ENCODE measurements at places on chromosomes 1 and 21. TPM values are rescaled to one million over a fixed set of nuclear protein-coding genes. Genes with fewer than 3 reads are reported as not detected.

GRCh38 chr1:169793730-169794129, 977 bp downstream of the METTL18 start:
- no peak for DNase-seq

DNA sequence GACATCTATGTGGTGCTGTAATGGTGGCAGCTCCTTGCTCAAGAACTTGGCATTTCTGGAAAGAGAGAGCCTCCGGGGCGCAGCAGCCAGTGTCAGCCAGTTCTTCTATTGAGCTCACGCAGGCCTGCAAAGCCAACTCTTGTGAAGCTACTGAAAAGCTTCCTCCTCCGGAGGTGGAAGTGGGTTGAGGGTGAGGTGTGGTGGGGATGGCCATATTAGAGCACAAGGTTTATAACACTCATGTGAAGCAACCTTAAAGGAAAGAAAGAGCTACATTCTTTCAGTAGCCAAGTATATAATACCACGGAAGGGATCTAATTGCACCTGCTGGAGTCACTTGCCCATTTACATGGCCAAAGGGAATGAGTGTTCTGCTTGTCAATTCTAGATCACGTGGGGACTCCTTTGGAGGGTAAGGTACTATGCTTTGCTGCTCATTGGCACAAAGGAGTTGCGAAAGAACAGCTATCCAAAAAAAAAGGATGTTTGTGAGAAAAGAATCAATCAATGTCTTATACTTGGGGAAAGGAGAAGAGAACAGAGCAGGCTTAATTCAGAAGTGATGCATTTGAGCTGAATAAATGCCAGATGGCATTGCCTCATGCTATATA, 18.3 kb upstream of the MAP10 start:
- DNase-seq = no peak

- no peak for DNase-seq
Observed at GRCh38 chr1:29687166-29687565, 450.8 kb downstream of the PTPRU start.

DNA sequence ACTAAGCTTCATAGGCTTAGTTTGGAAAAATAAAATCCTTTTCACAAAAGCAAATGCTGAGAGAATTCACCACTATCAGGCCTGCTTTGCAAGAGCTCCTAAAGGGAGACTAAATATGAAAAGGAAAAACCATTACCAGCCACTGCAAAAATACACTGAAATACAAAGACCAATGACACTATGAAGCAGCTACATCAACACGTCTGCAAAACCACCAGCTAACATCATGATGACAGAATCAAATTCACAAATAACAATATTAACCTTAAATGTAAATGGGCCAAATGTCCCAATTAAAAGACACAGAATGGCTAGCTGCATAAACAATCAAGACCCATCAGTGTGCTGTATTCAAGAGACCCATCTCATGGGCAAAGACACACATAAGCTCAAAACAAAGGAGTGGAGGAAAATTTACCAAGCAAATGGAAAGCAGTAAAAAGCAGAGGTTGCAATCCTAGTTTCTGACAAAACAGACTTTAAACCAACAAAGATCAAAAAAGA, 28.8 kb downstream of the AKT3 start:
- no peak for DNase-seq

DNA sequence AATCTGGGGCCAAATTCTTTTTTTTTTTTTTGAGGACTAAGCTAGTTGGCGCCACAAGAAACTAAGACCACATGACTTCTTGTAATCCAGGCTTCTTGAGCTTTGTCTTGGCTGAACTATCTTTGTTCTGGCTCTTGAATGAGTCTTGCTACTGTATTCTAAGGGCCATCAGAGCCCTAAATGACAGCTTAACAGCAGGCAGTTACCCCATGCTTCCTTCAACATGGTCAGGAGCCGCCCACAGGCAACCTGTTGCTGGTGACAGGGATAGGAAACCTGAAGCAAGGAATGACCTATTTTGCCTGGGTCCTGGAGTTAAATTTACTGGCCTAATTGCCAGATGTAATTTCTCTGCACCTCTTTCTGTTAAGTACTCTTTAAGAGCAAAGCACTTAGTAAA, 188.2 kb upstream of the PLXNA2 start:
- no peak for DNase-seq

DNA sequence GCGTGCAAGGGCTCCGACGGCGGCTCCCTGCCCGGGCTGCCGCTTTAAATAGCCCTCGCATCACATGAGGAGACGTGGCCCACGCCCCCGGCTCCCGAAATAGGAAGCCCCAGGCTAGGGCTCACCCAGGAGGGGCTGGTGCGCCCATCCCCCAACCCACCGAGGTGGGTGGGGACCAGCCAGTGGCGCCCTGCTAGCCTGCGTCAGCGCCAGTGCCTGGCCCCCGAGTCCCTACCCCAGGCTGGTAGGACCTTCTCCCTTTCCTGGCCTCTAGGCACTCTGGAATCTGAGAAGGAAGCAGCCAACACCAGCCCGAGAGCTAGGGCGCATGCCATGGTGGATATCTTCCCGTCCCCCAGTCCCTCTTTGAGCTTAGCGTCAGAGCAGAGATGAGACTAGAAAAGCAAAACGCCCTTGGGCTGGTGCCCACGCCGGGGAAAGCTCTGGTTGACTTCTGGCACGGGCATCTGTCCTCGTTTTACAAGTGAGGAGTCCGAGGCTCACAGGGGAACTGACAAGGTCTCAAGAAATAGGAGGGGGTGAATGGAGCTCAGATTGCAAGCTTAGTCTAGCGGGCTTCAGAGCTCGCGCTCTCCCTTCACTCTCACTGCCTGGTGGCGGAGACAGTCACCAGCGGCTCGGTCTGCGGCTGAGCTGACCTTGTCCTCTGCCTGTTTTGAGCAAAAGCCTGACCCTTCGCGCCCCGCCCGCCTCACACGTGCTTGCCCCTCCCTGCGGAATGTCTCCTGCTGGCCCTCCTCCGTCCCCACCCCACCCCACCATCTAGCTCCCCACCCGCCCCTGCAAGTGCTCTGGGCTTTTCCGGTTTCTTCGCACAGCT, at the start of gene FABP3:
Gene FABP3 (minus strand): TSS at position 21 of the 841 bp plus-strand sequence. CDS start 62 bp downstream, outside the sequence.
- DNase-seq = peak; percentile 92

GRCh38 chr1:245591346-245592188, 436.8 kb downstream of the KIF26B start:
- no peak for DNase-seq

GRCh38 chr21:17467829-17468228, 45.0 kb upstream of the CXADR start:
- no peak for DNase-seq

GRCh38 chr21:45607909-45608295, 35.6 kb upstream of the PCBP3 start:
- DNase-seq = peak; percentile 5

GRCh38 chr1:163701783-163702374, 380.1 kb downstream of the NUF2 start:
- no peak for DNase-seq

- DNase-seq = no peak
Observed at GRCh38 chr1:166876540-166876838, 425 bp upstream of the TADA1 start.

- DNase-seq = peak; percentile 69
Observed at GRCh38 chr1:48776393-48777218, at the start of gene BEND5. Gene BEND5 (minus strand): TSS chr1:48776891. CDS start chr1:48776831, 60 bp downstream.

GRCh38 chr1:186154651-186155050, 220.4 kb downstream of the TPR start:
- DNase-seq = no peak

GRCh38 chr1:95339377-95339776, 105.4 kb downstream of the RWDD3 start:
- DNase-seq = no peak

- peak; percentile 84 for DNase-seq
Observed at GRCh38 chr1:27602462-27603308, 1.3 kb downstream of the AHDC1 start.

DNA sequence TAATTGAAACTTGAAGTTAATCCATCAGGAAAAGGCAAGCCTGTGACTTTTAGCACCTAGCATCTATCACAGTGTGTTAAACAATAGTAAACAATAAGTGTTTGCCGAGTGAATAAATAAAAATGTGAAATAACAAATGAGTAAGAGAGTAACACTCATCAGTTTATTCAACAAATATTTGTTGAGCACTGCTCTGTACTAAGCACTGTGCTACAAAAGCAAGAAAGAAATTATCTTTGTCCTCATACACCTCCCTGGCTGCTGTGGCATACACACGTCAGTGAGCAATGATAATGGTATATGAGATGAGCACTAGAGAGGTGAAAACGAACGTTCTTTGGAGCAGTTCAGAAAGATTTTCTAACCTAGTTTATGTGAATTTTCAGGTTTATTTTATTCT, 295.0 kb upstream of the LRRC7 start:
- no peak for DNase-seq

DNA sequence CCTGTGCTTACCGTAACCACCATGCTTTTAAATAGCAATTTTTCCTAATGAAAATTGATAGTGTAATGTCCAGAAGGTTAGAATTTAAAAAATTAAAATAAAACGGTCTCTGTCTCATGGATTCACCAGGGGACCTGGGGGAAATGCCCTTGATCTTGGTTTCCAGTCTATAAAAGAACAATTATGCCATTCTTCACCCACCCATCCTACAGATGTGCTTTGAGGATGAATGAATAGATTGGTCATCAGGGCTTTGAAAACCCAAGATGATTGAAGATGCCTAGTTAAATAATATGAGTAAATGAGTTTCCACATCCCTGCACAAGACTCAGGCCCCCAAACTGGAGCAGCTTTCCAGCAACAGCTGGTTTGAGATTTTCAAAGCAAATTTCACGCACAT, 38.7 kb downstream of the CNN3 start:
- no peak for DNase-seq

DNA sequence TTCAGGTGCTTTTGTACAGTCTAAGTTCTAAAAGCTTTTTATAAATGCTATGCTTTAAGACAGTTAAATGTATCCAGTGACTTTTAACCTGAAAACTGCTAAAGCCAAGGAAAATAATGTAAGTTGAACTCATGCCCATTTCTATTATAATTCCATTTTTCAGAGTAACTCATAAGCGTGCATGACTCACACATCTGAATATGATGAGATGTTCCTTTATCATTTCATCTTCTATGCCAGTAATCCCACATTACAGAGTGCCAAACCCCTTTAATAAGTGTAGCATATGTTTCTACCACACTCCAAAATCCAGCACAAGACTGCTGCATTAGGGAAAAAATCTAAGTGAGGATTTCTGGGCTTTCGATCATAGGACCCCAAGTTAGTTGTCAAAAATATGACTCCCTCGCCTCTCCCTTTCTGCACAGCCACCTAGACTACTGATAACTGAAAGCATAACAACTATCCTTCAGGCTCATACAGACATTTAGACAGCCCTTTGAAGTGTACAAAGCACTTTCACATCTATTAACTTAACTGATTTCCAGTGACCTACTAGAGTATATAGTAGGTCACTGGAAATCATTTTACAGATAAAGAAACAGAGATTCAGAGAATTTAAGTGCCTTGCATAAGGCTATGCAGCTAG, 45.3 kb downstream of the JAK1 start:
- no peak for DNase-seq

GRCh38 chr1:209634005-209634737, 18.1 kb downstream of the LAMB3 start:
- DNase-seq = no peak

The SLFNL1 gene
- total RNA-seq = 0.60 TPM

The COPA gene
- 85.6 TPM for total RNA-seq

The BEST4 gene
- total RNA-seq = not detected

The SH2D5 gene
- not detected for total RNA-seq

The PCAT6 gene
- total RNA-seq = not detected

The MTARC2 gene
- total RNA-seq = 4.7 TPM

The SLAMF8 gene
- 5.5 TPM for total RNA-seq

The BMP8B gene
- 0.83 TPM for total RNA-seq

The ALX3 gene
- 0.49 TPM for total RNA-seq
